Left ventricle myocardium superior (tissue), 1 donor: ENCODE measurements at places on chromosomes 2 and 18. TPM values are rescaled to one million over a fixed set of nuclear protein-coding genes. Genes with fewer than 3 reads are reported as not detected.

DNA sequence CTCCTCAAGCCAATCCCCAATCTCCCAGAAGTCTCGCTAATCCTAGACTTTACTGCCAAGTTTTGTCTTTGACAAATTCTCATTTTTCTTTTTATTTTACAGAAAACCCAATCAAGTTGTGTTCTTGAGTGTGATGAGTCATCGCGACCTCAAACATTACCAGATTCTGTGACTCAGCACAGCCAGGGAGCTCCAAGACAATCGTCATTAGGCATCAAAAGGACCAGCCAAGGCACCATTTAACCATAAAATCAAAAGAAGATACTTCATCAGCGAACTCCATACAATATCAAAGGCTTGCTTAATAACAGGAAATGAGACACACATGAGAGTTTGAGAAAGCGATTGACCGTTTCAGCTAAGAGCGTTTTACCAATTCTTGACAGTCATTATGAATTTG, 146.2 kb upstream of the AGAP1 start:
- no peak for DNase-seq

DNA sequence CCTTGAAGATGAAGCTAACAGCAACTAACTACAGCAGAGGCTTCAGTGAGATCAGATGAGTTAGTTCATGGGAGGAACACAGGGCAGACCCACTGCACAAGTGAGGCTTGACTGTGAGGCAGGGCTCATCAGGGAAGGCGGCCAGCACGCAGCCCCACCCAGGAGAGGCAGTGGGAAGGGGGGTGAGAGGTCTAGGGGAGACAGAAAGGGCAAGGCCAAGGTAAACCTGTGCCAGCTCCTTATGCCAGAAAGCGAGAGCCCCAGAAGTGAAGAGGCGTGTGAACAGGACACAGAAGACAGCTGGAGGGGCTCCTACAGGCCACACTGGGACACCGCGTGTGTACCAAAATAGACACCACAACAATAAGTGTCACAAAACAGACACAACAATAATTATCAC, 48.6 kb downstream of the ANO7 start:
- DNase-seq = peak; percentile 11

- DNase-seq = no peak
These were observed 784 bp downstream of the EDAR start for GRCh38 chr2:108988076-108988795.

DNA sequence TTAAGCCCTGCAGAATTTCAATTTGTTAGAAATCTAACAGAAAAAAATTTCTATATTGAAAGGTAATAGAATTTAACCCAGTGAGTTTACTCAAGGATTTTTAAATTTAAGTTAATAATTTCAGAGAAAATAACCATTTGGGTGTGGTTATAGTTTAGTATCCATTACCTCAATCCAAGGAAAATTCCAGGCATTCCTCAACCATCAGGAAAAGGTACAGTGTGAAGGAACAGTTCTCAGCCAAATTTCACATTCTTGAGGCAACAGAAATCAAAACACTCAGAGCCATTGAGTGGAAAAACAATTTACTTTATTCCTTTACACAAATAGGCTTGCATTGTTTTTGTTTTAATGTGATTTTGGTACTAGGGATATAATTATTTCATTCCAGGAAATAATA, 45.6 kb downstream of the ONECUT2 start:
- DNase-seq = no peak

DNA sequence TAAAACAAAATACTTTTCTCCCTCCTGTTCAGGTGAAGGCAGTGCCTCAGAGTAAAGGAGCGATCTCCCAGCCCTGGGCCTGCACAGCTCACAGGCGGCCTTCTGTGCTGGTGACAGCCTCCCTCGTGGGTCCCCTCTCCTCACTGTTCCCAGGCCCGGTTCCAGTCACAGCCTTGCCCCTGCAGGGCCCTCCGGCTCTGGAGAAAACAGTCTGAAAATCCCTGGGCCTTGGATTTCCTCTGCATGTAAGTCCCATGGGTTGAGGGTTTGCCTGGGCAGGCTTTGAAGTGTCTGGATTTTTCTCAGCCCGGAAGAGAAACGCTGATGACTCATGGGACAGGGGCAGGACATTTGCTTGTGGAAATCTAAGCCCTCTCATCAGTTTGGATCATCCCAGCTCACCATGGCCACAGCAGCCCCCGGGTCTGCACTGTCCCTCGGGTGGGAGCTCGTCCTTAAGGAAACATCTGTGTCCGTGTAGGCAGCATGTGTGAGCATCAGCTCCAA, 186.1 kb upstream of the RAB12 start:
- no peak for DNase-seq

DNA sequence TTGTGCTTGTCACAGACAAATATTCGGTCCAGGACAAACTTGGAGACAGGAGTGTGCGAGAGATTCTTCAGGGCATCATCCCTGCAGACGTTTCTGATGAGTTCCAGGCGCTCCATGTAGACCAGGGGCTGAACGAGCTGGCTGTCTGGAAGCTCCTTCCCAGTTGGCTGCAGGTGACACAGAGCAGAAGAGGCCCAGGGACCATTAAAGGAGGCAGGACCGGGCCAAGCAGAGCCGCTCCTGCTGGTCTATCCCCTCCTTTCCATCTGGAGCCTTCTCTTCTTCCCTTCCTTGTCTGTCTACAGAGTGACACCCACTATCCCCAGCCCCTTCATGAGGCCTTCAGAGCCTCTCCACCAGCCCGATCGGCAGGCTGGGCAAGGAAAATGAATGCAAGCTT, 19.5 kb downstream of the CHST10 start:
- no peak for DNase-seq

DNA sequence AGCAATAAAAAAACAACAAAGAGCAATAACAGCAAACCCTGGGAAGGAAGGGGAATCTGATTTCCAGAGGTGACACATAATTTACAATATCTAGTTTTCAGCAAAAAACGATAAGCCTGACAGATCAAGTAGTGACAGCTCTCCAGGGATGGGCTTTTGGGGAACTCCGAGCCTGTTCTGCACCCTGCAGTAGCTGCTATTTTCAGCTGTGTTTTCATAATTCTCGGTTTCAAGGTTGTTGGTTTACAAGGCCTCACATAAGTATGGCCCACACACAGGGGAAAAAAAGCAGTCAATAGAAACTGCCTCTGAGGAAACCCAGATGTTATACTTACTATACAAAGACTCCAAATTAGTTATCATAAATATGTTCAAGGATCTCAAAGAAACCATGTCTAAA, 67.7 kb upstream of the CTLA4 start:
- DNase-seq = no peak

GRCh38 chr2:154591294-154591820, 107.1 kb upstream of the KCNJ3 start:
- DNase-seq = no peak

- DNase-seq = no peak
These were observed 59.9 kb upstream of the B3GNT7 start for GRCh38 chr2:231335591-231335990.

DNA sequence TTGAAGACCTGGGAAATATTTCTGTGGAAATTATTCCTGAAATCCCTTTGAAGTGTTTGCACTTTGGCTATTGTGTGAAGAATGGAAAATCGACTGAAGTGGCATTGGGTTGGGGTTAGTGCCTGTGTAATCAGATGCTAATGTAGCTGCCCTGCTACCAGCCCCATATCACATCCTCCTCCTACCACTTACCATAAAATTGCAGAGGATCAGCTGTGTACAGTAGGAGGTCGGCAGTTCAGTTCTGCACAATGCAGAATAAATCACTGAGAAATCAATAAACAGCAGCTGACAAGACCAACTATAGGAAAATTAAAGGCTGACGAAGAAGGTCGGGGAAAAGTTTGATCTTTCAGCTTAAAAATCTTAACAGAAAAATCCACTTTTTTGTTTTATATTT, 440.9 kb downstream of the PTPRM start:
- no peak for DNase-seq

DNA sequence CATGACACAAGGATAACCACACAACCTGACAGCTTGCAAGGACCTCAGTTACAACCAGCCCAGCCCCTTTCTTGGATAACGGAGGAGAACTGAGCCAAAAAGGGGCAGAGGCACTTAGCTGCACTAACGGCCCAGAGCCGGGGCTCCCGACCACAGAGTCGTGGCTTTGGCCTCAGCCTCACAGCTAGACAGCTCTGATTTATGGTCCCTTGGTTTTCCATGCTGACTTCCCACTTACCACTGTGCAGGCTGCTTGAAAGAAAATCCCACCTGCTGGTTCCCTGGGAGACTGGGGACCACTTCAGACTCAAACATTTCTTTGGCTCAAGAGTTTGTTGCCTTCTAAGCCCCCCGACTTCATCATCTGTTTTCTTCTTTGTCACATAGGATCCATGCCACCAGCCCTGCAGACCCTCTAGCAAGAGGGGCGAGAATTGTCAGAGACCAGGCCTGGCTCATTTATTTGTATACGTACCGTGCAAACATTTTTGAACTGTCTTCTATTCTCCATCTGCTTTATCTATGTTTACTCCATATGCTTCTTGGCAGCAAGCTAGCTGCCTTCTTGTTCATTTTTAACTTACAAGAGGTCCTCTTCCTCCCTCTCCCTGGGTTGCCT, 352.6 kb upstream of the MYT1L start:
- no peak for DNase-seq

- peak; percentile 58 for DNase-seq
These were observed 27.1 kb downstream of the COL5A2 start for GRCh38 chr2:189152483-189152882.

DNA sequence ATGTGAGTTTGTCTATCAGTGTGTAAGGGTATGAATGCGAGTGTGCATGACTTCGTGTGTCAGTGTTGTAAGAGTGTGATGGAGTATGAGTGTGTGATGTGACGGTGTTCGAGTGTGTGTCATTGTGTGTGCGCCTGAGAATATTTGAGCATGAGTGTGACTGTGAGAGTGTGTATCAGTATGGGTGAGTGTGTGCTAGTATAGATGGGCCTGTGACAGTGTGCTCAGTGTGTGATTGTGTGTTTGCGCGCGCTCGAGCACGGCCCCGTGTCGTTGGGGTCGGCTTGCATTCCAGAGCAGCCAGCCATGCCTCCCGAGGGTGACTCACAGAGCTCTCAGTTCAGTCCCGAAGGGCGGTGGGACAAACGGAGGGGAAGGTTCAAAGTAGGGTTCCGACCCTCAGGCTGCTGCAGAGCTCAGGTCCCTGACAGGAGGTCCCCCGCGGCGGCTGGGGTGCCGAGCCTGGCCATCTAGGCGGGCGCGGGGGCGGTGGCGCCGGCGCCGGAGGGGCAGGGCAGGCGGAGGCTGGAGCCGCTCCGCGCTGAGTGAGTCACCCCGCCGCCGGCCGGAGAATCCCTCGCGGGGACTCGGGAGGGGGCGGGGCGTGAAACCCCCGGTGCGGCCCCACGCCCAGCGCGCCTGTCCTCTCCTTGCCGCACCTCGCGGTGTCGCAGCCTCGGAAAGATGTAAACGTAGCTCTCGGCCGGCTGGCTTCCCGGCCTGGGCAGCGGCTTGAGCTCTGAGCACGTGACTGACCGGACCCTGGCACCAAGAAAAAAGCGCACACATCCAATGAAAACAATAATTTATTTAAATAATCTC, 3.8 kb downstream of the DLX2 start:
- DNase-seq = peak; percentile 53

- DNase-seq = no peak
These were observed 42.5 kb upstream of the PID1 start for GRCh38 chr2:229313591-229313990.

DNA sequence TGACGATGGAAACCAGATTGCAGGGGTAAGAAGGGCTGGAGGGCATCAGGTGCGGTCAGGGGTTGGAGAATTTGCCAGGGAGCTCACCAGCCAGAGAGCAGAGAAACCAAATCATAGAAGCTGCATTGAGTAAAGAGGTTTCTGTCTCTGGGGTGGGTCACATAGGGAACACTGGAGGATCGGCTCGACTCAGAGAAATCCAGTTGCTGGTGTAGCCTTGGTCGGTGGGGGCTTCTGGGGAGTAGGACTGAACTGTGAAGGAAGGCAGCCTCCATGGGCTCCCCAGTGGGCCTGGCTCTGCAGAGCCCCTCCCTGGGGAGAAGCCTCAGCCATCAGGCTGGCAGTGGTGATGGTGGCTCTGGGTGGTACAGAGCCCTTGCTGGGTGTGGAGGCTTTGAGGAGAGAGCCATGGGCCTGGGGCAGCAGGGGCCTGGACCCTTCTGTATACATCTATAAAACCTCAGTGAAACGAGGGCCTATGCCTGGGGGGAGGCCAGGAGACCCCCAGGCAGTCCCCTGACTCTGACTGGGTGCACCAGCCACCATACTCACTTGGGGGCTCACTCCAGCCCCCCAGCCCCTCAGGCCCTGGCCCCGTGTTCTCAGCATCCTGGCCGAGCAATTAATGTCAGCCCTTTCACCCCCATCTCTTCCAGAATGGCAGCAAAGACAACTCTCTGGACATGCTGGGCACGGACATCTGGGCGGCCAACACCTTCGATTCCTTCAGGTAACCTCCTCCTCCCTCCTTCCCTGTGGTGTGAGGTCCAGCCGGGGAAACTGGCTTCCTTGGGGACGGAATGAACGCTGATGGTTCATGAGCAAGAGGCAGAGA, 124.5 kb downstream of the CTIF start:
- no peak for DNase-seq

GRCh38 chr2:64298161-64298560, 153.9 kb upstream of the PELI1 start:
- DNase-seq = no peak

DNA sequence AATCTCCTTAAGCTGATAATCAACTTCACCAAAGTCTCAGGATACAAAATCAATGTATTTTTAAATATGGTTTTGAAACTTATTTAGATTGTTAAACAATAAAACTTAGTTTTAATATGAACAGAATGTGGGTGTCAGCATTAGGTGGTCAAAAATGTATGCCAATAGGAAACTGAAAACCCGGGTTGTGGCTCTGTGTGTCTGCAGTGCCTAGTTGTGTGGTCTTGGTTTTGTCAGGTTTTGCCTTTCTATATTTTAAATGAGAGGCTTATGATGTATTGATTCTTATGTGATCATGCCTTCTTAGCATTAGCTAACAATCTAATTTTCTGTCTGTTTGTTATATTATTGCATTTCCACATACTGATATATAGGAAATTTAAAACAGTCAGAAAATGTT, 227.8 kb downstream of the ZNF407 start:
- no peak for DNase-seq

GRCh38 chr2:55842046-55842445, 81.5 kb downstream of the EFEMP1 start:
- DNase-seq = no peak

DNA sequence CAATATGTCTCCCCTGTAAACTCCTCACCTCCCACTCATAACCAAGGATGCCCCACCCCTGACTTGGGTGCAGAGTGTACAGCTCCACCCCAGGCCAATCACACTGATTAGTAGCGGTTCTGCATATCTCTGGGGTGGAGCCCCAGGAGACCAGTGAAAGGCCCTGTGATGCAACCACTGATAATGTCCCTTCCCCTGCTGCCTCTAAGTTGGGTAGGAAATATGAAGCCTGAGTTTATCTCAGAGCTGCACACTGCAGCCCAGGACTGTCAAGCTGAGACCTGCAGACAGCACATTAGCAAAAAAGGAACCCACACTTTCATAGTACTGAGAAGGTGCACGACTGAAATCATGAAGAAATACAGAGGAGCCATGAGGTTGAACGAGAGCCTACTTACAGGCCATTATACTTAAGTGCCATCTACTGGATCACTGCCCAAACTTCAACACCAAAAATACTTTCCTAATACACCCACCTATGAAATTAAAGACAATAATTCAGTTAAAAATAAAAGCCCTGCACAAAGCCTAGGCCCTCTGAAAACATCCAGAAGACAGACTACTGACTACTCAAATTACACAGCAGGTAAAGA, 455.4 kb upstream of the LRRTM4 start:
- no peak for DNase-seq

CREG2 gene
- total RNA-seq = not detected

RAB27B gene
- 0.10 TPM for total RNA-seq

HOXD9 gene
- total RNA-seq = not detected

MC4R gene
- not detected for total RNA-seq

DSC1 gene
- total RNA-seq = 6.0 TPM

UGT1A3 gene
- total RNA-seq = not detected

SLC38A11 gene
- 1.0 TPM for total RNA-seq

C1QL2 gene
- total RNA-seq = not detected

DNAJC5G gene
- total RNA-seq = 2.1 TPM
